ENCODE measurements at places on chromosomes 13 and 19.

DNA sequence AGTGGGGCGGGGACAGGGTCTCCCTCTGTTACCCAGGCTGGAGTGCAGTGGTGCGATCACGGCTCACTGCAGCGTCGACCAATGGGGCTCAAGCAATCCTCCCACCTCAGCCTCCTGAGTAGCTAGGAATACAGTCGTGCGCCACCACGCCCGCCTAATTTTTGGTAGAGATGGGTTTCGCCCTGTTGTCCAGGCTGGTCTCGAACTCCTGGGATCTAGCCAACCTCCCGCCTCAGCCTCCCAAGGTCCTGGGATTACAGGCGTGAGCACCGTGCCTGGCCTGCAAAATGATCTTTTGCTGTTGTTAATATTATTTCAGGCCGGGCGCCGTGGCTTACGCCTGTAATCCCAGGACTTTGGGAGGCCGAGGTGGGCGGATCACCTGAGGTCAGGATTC lies 621 bp upstream of the TGDS start:
- no peak for DNase-seq

GRCh38 chr13:94550062-94550738 lies 45.8 kb downstream of the TGDS start:
- no peak for DNase-seq

DNA sequence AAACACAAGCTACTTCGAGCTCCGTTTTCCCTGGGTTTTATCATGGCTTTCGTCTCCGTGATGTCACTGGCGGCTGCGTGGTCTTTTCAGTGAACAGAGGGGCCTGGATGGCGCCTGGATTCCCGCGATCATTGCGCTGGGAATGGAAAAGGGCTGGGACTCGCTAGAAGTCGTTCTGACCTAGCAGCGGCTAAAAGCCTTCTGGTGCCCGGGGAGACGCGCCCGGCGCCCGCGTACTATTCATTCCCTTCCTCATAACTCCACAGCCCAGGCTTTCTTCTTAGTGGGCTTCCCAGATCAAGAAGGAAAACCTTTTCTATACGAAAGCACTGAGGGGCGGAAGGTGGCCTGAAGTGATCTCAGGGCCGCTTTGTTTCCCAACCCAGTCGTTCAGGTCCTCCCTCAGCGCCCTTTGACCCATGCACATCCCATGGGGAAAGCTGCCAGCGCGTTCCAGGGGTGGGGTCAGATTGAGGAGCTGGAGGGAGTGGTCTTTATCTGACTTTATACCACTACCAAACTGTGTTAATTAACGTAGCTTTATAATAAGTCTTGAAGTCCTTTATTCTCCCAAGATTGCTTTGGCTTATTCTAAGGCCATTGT lies 96.6 kb downstream of the ELF1 start:
- no peak for DNase-seq

- DNase-seq = no peak
Observed at GRCh38 chr13:108060111-108060510, 155.2 kb downstream of the LIG4 start.

- DNase-seq = no peak
Observed at GRCh38 chr19:29299416-29300380, 86.7 kb upstream of the UQCRFS1 start.

GRCh38 chr19:48424694-48425219 lies 21.0 kb upstream of the GRWD1 start:
- DNase-seq = no peak

GRCh38 chr13:31588893-31589292 lies 150.4 kb upstream of the RXFP2 start:
- no peak for DNase-seq

GRCh38 chr13:66842766-66843165 lies 387.4 kb downstream of the PCDH9 start:
- DNase-seq = no peak

DNA sequence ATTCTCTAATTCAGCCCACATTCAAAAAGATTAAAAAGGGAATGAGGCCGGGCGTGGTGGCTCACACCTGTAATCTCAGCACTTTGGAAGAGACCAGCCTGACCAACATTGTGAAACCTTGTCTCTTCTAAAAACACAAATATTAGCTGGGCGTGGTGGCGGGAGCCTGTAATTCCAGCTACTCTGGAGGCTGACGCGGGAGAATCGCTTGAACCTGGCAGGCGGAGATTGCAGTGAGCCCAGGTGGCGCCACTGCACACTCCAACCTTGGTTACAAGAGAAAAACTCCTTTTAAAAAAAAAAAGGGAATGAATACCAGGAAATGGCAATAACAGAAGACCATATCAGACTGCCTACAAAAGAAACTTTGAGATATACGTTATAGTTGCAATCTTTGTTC lies 1244.5 kb downstream of the PCDH9 start:
- no peak for DNase-seq

- no peak for DNase-seq
Observed at GRCh38 chr13:23680845-23681669, 110.8 kb downstream of the TNFRSF19 start.

DNA sequence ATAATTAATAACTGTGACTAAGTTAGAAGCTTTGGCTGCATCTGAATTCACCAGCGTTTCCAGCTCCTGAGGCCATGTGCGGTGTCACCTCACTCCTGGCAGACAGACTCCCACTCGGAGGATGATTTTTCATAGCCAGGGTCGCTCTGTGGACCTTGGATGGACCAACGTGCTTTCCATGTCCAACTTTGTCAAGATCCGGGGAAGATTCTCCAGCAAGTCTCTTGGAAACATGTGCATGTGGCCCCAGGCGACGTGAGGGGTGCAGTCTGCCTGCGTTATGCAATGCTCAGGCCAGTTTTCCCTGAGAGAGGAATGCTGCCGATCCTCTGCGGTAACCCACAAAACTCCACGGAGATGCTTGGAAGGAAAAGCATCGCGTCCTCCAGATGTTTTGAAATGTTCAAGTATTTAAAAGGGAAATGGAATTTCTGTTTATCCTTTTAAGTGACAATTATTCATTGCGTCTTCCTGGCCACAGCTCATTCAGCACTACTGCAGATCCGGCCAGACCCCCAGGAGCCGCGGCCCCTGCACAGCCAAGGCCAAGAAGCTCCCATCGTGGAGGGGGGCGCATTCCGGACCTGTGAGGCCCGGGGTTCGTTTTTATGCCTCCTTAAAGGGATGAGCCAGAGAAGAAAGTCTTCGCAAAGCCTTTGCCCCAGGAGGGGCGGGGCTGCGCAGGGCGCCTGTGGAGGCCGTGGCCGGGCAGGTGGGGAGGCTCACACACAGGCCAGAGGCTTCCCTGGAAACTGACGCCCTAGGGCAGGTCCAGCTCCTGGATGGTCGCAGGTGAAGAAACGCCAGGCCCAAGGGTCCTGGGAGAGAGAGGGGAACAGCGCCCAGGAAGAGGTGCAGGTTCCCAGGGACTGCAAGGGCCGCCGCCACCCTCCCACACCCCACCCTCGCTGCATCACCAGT lies 46.0 kb downstream of the C13orf46 start:
- no peak for DNase-seq

- peak; percentile 17 for DNase-seq
Observed at GRCh38 chr19:30066781-30067759, 125.0 kb downstream of the URI1 start.

DNA sequence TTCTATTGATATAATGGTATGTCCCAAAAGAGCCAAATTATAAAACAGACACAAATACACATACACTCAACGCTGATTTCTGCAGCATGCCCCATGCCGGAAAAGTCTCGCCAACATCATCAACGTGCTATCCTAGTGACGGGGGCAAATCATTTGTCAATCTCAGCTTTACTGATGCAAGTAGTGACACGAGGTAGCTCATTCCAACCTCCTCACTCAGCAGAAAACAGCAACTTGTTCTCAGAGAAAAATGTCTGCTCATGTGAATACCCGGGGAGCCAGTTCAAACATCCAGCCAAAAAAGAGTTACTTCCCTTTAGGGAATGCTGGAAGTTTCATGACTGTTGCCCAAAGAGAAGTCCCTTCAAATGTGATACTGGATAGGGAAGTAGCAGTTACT lies 46.3 kb downstream of the SOX21 start:
- DNase-seq = no peak

GRCh38 chr13:46751811-46752635 lies 44.9 kb downstream of the ESD start:
- peak; percentile 71 for DNase-seq

Data from stimulated activated CD8-positive, alpha-beta memory T cell treated with anti-CD3 and anti-CD28 coated beads, Interleukin-4, amount 100 ng/mL, for 48 hours (primary cell).